Activated CD4-positive, alpha-beta T cell treated with anti-CD3 and anti-CD28 coated beads, Interleukin-2, amount 10 ng/mL, durations not matched to agents 7 days and 5 days (primary cell): ENCODE measurements at places on chromosomes 7 and 10. TPM values are rescaled to one million over a fixed set of nuclear protein-coding genes. Genes with fewer than 3 reads are reported as not detected.

DNA sequence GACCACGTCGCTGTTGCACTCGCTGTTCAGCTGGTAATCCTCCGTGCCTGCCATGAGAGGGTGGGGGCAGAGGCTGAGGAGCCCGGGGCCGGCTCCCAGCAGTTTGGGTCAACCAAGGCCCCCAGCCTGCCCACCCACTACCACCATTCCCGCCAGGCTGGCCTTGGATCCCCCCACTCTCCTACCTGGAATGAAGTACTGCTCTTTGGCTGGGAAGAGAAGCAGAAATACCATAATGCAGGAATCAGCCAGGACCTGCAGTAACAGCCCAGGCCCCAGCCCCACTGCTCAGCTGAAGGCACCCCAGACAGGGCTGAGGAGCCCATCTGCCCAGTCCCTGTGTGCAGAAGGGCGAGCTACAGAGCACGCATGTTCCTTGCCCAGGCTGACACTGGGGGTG lies 138.0 kb downstream of the SLIT1 start:
- no peaks in the 10 kb centered on the region for H3K36me3 ChIP-seq
- no peak for DNase-seq
- H3K4me3 ChIP-seq = no peak overlapping the region

WNT16 gene
- not detected for total RNA-seq

VKORC1L1 gene
- total RNA-seq = 19.1 TPM

GRCh38 chr7:151869109-151869428 lies 7.8 kb downstream of the PRKAG2 start:
- no peaks in the 10 kb centered on the region for H3K27me3 ChIP-seq
- DNase-seq = no peak
- H3K36me3 ChIP-seq = no peaks in the 10 kb centered on the region
- H3K4me1 ChIP-seq = no peaks in the 10 kb centered on the region
- H3K4me3 ChIP-seq = no peak overlapping the region
- H3K27ac ChIP-seq = no peak overlapping the region

- peak within 1 kb of the TSS; percentile 37 for H3K4me3 ChIP-seq
- DNase-seq = no peak
- peaks cover 7% of the 10 kb centered on the region for H3K4me1 ChIP-seq
Observed at GRCh38 chr7:121872831-121873288, at the start of gene PTPRZ1. Gene PTPRZ1 (plus strand): TSS chr7:121873161. CDS start chr7:121873500, 339 bp downstream.

DNA sequence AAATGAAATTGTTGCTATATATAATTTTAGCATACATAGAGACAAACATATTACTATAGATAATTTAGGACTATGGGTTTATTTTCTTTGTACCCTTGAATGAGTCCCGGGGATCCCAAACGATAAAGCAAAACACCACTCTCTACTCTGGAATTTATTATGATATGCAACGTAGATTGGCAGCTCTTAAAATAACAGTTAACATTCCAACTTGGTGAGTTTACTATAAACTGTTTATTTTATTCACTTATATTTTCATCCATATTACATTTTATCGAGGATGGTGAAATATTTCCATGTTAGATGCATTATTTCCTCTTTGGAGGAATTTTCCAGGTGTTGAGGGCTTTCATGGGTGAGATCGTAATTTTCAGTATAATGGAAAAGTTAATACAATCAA lies 138.7 kb upstream of the DGKB start:
- no peaks in the 10 kb centered on the region for H3K36me3 ChIP-seq
- no peak overlapping the region for H3K27ac ChIP-seq
- H3K4me3 ChIP-seq = no peak overlapping the region
- H3K27me3 ChIP-seq = no peaks in the 10 kb centered on the region
- H3K4me1 ChIP-seq = no peaks in the 10 kb centered on the region

DNA sequence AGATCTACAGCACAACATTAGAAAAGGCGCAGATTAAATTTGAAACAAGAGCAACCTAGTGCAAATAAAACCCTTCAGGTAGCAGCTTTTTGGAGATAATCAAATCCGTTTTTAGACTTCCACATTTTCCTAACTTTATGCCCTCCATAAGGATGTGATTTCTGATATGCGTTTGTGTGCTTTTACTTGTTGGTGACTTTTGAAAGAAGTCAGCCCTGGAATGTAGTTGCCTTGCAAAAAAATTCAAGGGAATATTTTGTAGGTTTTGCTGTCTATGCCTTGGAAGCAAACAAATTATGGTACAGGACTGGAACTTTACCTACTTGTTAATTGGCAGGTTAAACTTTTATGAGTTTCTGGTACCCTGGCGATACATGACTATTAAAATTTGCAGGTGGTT lies 86.7 kb upstream of the HDAC9 start:
- no peaks in the 10 kb centered on the region for H3K4me1 ChIP-seq
- no peak overlapping the region for H3K4me3 ChIP-seq
- DNase-seq = no peak

NOS3 gene
- 21.6 TPM for total RNA-seq

DNAJC12 gene
- total RNA-seq = 0.79 TPM

NACAD gene
- not detected for total RNA-seq

GRCh38 chr7:152103066-152103465 lies 77.6 kb downstream of the GALNT11 start:
- H3K4me1 ChIP-seq = no peaks in the 10 kb centered on the region
- H3K27ac ChIP-seq = no peak overlapping the region
- H3K36me3 ChIP-seq = peaks cover 11% of the 10 kb centered on the region
- DNase-seq = no peak

GRCh38 chr7:34659472-34660075 lies 1.6 kb downstream of the NPSR1 start:
- H3K4me3 ChIP-seq = no peak overlapping the region
- no peak for DNase-seq
- H3K36me3 ChIP-seq = no peaks in the 10 kb centered on the region
- no peaks in the 10 kb centered on the region for H3K27me3 ChIP-seq
- H3K27ac ChIP-seq = no peak overlapping the region

PDZD8 gene
- 13.4 TPM for total RNA-seq

INPP5A gene
- total RNA-seq = 9.9 TPM
